ENCODE measurements at places on chromosomes 5 and 9.

GRCh38 chr9:22244139-22245011, 202.2 kb upstream of the DMRTA1 start:
- no peak for DNase-seq

GRCh38 chr9:10007356-10007755, 605.4 kb downstream of the PTPRD start:
- no peak for DNase-seq

- no peak for DNase-seq
Observed at GRCh38 chr5:139741823-139742172, 53.8 kb upstream of the PSD2 start.

DNA sequence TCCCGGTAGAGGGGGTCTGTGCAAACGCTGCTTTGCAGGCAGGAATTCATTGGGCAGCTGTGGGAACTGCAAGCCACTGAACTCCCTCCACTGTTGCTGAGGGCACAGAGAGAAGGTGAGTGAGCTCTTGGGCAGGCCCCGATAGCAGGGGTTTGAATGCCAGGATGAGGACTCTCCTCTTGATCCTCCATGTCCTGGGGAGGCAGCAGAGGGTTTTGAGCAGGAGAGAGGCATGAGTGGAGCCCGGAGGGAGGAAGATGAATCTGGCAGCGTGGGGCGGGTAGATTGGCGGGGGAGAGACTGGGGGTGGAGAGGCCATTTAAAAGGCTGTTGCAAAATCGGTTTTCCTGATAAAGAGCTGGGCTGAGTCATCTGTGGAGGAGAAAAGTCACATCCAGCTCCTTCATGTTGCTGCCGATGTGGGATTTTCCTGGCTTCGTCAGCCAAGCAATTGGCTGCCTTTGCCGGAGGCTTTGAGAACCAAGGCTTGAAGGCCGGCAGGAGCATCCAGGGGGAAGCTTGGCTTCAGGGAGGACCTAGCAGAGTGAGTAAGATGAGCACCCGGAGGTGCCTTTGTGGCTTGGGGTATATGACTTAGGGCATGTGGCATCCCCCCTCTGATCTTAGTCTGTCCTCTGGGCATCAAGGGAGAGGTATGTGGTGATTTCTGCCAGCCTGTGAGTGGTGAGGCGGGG, at the start of gene SYNPO:
Gene SYNPO, plus strand, starts transcription at position 350 of the 695 bp plus-strand sequence. CDS start 7,616 bp downstream, outside the sequence.
- DNase-seq, result no peak

DNA sequence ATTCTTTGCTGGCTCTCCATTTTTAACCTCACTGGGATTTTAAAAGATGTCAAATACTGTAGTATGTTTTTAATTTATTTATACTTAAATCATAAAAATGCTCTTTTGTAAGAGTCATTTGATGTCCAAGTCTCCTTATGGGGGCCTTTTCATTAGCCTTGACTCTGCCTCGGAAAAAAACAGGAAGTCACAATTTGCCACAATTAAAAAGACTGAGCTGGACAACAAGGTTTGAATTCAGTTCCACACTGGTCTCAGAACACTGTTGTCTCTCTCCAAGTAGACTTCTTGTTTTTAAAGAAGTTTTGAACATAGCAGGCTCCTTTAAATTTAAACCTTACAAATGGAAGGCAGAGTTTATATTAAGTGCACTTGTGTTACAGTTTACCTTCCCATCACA, 444.2 kb downstream of the ACTL7B start:
- DNase-seq, result no peak

GRCh38 chr5:128597156-128597555, 59.1 kb upstream of the FBN2 start:
- DNase-seq, result no peak

GRCh38 chr9:14283276-14283675, 30.7 kb downstream of the NFIB start:
- no peak for DNase-seq

GRCh38 chr9:137066096-137066861, 4.1 kb downstream of the SAPCD2 start:
- no peak for DNase-seq

DNA sequence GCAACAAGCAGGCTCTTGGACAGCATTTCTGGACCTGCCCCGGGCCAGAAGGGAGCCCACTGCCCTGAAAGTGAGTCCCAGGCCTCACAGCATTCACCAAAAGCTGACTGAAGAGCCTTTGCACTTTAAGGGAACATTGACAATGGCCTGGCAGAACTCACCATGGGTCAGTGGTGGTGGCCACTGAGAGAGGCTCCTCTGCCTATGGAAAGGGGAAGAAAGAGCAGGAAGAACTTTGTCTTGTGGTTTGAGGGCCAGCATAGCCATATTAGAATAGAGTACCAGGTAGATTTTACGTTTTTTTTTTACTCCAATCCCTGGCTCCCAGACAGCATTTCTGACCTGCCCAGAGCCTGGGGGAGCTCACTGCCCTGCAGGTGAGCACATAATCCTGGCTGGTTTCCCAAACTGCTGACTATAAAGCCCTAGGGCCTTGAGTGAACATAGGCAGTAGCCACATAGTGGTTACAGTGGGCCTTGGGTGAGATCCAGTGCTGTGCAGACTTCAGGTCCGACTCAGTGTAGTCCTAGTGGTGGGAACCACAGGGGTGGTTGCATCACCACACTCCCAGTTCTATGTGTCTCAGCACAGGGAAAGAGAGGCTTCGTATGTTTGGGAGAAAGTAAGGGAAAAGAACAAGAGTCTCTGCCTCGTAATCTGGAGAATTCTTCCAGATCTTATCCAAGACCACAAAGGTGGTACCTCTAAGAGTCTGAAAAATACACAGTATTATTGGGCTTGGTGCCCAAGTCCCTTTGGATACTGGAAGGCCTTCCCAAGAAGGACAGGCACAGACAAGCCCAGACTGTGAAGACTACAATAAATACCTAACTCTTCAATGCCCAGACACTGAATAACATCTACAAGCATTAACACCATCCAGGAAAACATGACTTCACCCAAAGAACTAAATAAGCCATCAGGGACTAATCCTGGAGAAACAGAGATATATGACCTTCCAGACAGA, 89.5 kb downstream of the TSSK1B start:
- no peak for DNase-seq

- DNase-seq, result no peak
Observed at GRCh38 chr9:119272500-119273211, 96.6 kb downstream of the BRINP1 start.

- DNase-seq, result no peak
Observed at GRCh38 chr5:27377626-27378025, 339.2 kb upstream of the CDH9 start.

GRCh38 chr9:98247831-98248657, 7.4 kb downstream of the TBC1D2 start:
- DNase-seq, result no peak

- no peak for DNase-seq
Observed at GRCh38 chr9:99368341-99369326, 146.6 kb downstream of the SEC61B start.

DNA sequence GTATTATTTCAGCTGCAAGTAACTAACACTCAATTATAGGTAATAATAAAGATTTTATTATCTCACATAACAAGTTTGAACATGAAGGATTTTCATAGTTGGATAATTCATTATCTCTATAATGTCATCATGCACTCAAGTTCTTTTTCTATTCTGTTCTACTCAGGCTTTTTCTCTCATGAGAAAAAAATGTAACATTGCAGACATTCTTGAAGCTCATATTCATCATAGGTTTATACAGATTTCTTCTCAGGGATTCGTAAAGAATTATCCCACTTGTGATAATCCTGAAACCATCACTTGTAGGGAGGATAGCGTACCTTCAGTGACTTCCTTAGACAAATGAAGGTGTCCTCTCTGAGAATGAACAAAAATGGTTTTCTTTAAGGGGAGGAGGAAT, 150.3 kb downstream of the XRCC4 start:
- DNase-seq, result no peak

GRCh38 chr5:175883506-175883905, 12.1 kb downstream of the CPLX2 start:
- DNase-seq, result no peak

GRCh38 chr9:114048533-114049415, 29.3 kb downstream of the AMBP start:
- DNase-seq, result no peak

GRCh38 chr5:128527077-128527476, 11.0 kb downstream of the FBN2 start:
- no peak for DNase-seq

DNA sequence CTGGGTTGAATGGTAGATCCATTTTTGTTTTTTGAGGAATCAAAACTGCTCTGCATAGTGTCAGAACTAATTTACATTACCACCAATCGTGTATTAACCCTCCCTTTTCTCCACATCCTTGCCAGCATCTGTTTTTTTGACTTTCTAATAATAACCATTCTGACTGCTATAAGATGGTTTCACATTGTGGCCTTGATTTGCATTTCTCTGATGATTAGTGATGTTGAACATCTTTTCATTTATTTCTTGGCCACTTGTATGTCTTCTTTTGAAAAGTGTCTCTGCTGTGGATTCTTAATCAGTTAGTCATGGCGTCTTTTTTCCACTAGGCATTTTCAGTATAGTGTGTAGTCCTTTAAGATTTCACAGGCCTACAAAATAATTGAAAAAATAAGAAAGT, 2144.3 kb upstream of the C9orf72 start:
- DNase-seq, result no peak

DNA sequence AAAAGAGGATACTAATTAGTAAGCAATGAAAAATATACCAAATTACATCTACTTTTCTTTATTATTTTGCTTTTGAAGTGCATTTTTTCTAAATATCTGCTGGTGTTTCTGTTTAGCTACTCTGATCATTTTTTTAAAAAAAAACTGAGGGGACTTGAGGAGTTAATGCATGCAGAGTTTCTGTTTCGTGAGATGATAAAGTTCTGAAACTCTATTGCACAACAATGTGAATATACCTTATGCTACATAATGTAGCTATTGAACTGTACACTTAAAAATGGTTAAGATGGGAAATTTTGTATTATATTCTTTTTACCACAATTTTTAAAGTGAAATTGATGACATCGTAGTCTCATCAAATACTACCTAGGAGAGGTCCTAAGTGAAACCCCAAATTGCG, 288.3 kb upstream of the NR4A3 start:
- no peak for DNase-seq

DNA sequence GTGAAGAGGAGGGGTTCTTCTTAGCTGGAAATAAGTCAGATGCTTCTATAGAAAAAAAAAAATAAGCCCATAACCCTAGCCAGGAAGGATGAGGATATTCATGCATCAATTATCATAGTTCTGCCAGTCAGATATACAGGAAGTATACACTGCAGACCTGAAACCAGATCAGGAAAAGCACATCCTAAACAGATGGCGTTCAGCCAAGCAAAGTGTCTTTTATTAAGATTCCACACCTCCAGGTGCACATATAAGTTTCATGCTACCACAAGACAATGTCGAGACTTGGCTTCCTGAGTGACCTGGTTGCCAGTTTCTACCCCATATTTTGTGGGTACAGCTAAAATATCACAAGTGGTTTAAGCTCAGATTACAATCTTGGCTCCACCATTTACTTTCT, 108.3 kb downstream of the CETN3 start:
- DNase-seq, result no peak

DNA sequence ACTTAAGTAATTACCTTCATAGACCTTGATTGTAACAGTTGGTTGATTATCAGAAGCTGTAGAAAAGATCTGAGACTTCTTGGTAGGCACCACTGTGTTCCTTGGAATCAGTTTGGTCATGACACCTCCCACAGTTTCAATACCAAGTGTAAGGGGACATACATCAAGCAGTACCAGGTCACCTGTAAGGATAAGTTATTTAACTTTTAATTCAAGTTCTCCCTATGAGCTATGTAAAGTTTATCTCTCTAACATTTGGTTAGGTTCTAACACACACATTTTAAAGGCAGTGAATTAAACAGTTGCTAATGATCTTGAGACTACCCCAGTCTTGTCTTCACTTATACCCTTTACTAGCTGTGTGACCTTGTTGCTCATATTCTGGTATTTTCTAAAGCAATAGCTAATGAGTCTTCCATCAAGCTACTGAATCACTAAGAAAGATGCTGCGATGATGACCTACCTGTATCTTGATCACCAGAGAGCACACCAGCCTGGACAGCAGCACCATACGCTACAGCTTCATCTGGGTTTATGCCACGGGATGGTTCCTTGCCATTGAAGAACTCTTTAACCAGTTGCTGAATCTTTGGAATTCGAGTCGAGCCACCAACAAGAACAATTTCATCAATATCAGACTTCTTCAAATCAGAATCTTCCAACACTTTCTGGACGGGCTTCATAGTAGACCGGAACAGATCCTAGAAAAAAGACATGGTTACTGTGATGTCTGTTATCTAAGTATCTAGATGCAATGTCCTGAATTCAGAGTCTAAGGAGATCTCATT, 2.8 kb downstream of the HSPA5 start:
- no peak for DNase-seq

DNA sequence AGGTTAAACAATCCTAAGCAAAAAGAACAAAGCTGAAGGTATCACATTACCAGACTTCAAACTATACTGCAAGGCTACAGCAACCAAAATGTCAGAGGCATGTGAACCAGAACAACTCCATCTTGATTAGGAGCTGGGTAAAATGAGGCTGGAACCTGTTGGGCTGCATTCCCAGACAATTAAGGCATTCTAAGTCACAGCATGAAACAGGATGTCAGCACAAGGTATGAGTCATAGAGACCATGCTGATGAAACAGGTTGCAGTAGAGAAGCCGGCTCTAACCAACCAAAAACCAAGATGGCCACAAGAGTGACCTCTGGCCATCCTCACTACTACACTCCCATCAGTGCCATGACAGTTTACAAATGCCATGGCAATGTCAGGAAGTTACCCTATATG, 252.0 kb downstream of the RASEF start:
- no peak for DNase-seq

GRCh38 chr5:6371079-6371810, 7.1 kb downstream of the MED10 start:
- DNase-seq, result no peak

GRCh38 chr9:126872516-126872915, 12.1 kb downstream of the ZBTB34 start:
- DNase-seq, result no peak

- DNase-seq, result no peak
Observed at GRCh38 chr5:77669677-77670076, 31.2 kb upstream of the OTP start.
